ENCODE measurements at places on chromosomes 7 and 10. TPM values are rescaled to one million over a fixed set of nuclear protein-coding genes. Genes with fewer than 3 reads are reported as not detected.

FZD1 gene
- total RNA-seq = 4.4 TPM

ABCB1 gene
- 2.4 TPM for total RNA-seq

FANK1 gene
- 2.6 TPM for total RNA-seq

SPDYE6 gene
- not detected for total RNA-seq

STEAP4 gene
- total RNA-seq = under 0.01 TPM

PLEKHS1 gene
- not detected for total RNA-seq

OR6B1 gene
- not detected for total RNA-seq

CAMK1D gene
- 5.7 TPM for total RNA-seq

XRCC2 gene
- 0.22 TPM for total RNA-seq

VWDE gene
- 0.14 TPM for total RNA-seq

HOXA1 gene
- total RNA-seq = not detected

PLAC9 gene
- 0.29 TPM for total RNA-seq

All from placental pericyte (primary cell).